ENCODE measurements at places on chromosomes 1 and 21. TPM values are rescaled to one million over a fixed set of nuclear protein-coding genes. Genes with fewer than 3 reads are reported as not detected.

- H3K4me3 ChIP-seq: no peak overlapping the region
- H3K27ac ChIP-seq: no peak overlapping the region
- no peaks in the 10 kb centered on the region for H3K27me3 ChIP-seq
- no peaks in the 10 kb centered on the region for H3K4me1 ChIP-seq
- no peak for DNase-seq
- no peaks in the 10 kb centered on the region for H3K36me3 ChIP-seq
Observed at GRCh38 chr1:203187689-203188264, 1.3 kb upstream of the CHI3L1 start.

DNA sequence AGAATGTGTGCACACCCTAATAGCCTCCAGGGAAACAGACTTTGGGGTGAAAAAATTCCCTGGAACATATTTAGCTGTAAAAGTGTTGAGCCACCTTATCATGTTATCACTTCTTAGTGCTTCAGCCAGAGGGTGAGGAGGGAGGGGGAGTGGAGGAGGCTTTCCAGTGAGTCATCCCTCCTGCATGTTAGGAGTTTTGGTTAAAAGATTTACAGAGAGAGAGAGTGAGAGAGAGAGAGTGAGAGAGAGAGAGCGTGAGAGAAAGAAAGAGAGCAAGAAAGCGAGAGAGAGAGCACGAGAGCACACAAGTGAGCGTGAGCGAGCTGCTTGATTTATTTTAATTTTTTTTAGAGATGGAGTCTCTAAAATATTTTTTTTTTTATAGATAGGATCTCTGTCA lies 13.5 kb upstream of the CACNA1E start:
- no peak overlapping the region for H3K27ac ChIP-seq
- H3K27me3 ChIP-seq: no peaks in the 10 kb centered on the region
- peak; percentile 88 for DNase-seq
- no peaks in the 10 kb centered on the region for H3K36me3 ChIP-seq
- H3K4me3 ChIP-seq: no peak overlapping the region

DNA sequence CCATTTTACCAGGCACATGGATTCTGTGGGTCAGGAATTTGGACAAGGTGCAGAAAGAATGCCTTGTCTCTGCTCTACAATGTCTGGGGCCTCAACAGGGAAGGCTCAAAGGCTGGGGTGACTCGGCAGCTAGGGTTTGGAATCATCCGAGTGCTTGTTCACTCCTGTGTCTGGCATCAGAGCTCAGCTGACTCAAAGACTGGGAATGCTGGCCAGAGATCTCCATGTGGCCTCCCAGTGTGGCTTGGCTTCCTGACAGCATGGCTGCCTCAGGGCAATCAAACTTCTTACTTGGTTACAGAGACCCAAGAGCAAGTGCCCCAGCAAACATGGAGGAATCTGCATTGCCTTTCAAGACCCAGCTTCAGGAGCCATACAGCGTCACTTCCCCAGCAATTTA lies 110.5 kb downstream of the TOMM20 start:
- no peaks in the 10 kb centered on the region for H3K27me3 ChIP-seq
- H3K27ac ChIP-seq: peak overlapping the region; percentile 93
- peaks cover 29% of the 10 kb centered on the region for H3K4me1 ChIP-seq
- H3K4me3 ChIP-seq: no peak overlapping the region
- DNase-seq: peak; percentile 99

DNA sequence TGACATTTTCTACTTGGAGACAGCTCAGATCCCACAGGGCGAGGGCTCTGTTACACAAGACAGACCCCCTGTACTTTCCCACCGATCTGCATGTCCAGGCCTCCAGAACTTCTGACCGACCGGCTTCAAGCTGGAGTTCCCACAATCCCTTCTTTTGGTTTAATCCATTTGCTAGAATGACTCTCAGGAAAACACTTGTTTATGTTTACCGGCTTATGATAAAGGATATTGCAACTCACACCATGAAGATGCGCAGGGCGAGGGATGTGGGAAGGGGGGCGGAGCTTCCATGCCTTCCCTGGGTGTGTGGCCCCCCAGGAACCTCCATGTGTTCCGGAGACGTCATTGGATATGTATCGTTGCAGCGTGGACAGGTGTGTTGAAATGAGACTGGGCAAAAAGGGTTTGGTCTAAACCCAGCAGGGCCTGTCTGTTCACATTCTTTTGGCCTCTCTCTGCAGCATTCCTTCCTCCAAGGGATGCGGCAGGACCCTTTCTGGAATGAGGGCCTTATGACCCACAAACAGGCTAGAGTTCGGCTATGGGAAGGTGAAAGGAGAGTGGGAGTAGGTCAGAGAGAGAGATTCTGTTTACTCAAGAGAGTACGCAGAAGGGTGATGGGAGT lies 7.5 kb upstream of the IGSF5 start:
- DNase-seq: no peak
- no peaks in the 10 kb centered on the region for H3K36me3 ChIP-seq
- H3K4me1 ChIP-seq: no peaks in the 10 kb centered on the region
- H3K27me3 ChIP-seq: no peaks in the 10 kb centered on the region
- no peak overlapping the region for H3K4me3 ChIP-seq

DNA sequence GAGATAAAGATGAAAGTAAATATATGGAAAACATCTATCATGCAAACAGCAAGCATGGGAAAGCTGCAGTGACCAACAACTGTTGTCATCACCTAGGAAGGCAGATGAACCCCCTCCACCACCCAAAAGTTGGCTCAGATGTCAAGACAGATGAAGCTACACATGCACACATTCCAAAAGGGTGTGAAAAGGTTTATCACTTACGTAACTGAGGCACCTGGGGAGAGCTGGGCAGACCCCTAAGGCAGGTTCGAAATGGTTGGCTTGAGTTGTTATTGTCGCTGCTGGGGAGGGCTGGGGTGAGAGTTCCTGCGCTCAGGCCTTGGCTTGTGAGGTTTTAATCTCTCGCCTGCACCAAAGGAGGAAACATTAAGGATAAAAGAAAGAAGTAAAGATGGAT lies 355.1 kb upstream of the CHRM3 start:
- no peaks in the 10 kb centered on the region for H3K27me3 ChIP-seq
- H3K4me1 ChIP-seq: no peaks in the 10 kb centered on the region
- H3K4me3 ChIP-seq: no peak overlapping the region

- peaks cover 24% of the 10 kb centered on the region for H3K4me1 ChIP-seq
- no peaks in the 10 kb centered on the region for H3K27me3 ChIP-seq
- no peak overlapping the region for H3K27ac ChIP-seq
- no peak overlapping the region for H3K4me3 ChIP-seq
- no peaks in the 10 kb centered on the region for H3K36me3 ChIP-seq
- no peak for DNase-seq
Observed at GRCh38 chr1:145983960-145984830, 12.2 kb downstream of the TXNIP start.

- H3K36me3 ChIP-seq: no peaks in the 10 kb centered on the region
- no peaks in the 10 kb centered on the region for H3K27me3 ChIP-seq
- H3K4me3 ChIP-seq: peak overlapping the region; percentile 16
- peak overlapping the region; percentile 87 for H3K27ac ChIP-seq
- DNase-seq: peak; percentile 97
- peaks cover 44% of the 10 kb centered on the region for H3K4me1 ChIP-seq
Observed at GRCh38 chr21:35563885-35564451, 496.4 kb downstream of the SETD4 start.

GRCh38 chr1:241485145-241485544 lies 34.4 kb downstream of the FH start:
- no peaks in the 10 kb centered on the region for H3K27me3 ChIP-seq
- H3K4me1 ChIP-seq: peaks cover 2% of the 10 kb centered on the region
- no peak for DNase-seq
- no peak overlapping the region for H3K4me3 ChIP-seq
- H3K36me3 ChIP-seq: no peaks in the 10 kb centered on the region

DNA sequence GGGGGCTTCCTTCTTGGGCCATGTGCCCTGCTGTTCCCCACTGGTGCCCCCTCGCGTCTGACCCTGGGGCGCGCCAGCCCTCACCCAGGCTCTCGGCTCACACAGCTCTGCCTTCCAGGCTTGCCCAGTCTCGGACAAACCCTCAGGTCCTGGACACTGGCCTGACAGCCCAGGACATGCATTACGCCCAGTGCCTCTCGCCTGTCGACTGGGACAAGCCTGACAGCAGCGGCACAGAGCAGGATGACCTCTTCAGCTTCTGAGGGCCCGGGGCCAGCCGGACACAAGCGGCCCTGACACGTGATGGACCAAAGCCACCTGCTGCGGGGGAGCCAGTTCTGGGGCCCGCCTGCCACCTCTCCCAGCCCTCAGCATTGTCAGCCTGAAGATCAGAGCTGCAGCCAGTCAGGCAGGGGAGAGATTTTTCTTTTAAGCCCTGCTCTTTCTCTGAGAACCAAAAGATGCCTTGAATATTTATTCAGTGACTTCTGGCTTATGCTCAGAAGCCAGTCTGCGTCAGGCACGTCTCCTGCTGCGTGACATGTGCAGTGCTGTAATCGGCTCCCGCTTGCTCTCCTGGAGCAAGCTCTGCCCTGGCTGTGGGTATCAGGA lies 23.4 kb downstream of the LDLRAP1 start:
- no peaks in the 10 kb centered on the region for H3K27me3 ChIP-seq
- peak; percentile 81 for DNase-seq
- peak overlapping the region; percentile 90 for H3K27ac ChIP-seq
- H3K36me3 ChIP-seq: no peaks in the 10 kb centered on the region
- peaks cover 58% of the 10 kb centered on the region for H3K4me1 ChIP-seq

- H3K27ac ChIP-seq: peak overlapping the region; percentile 15
- H3K4me1 ChIP-seq: no peaks in the 10 kb centered on the region
- peak; percentile 44 for DNase-seq
- H3K27me3 ChIP-seq: no peaks in the 10 kb centered on the region
- no peaks in the 10 kb centered on the region for H3K36me3 ChIP-seq
Observed at GRCh38 chr1:193614817-193615216, 428.4 kb upstream of the B3GALT2 start.

GRCh38 chr1:212595787-212596714 lies 12.5 kb upstream of the ATF3 start:
- peaks cover 3% of the 10 kb centered on the region for H3K27me3 ChIP-seq
- peak; percentile 97 for DNase-seq
- no peaks in the 10 kb centered on the region for H3K36me3 ChIP-seq
- peaks cover 16% of the 10 kb centered on the region for H3K4me1 ChIP-seq
- H3K4me3 ChIP-seq: peak overlapping the region; percentile 27

GRCh38 chr21:18153063-18153462 lies 91.6 kb upstream of the CHODL start:
- H3K27me3 ChIP-seq: no peaks in the 10 kb centered on the region
- no peak overlapping the region for H3K4me3 ChIP-seq
- no peak for DNase-seq
- H3K36me3 ChIP-seq: no peaks in the 10 kb centered on the region
- H3K27ac ChIP-seq: no peak overlapping the region

- H3K36me3 ChIP-seq: no peaks in the 10 kb centered on the region
- no peak overlapping the region for H3K4me3 ChIP-seq
- H3K27ac ChIP-seq: peak overlapping the region; percentile 62
Observed at GRCh38 chr1:209926045-209926444, 12.0 kb upstream of the SYT14 start.

OPTC gene
- not detected for total RNA-seq

BTG3 gene
- total RNA-seq: 43.9 TPM

TCP10L gene
- total RNA-seq: 0.34 TPM

LRRC8B gene
- total RNA-seq: 6.3 TPM

F13B gene
- not detected for total RNA-seq

GNL2 gene
- 55.4 TPM for total RNA-seq

ARPC5 gene
- total RNA-seq: 180 TPM

RNU1-2 gene
- total RNA-seq: 1,553 TPM

TBX19 gene
- 1.1 TPM for total RNA-seq

SELE gene
- total RNA-seq: not detected
